Lung microvascular endothelial cell (primary cell): ENCODE measurements at places on chromosomes 11 and 22. TPM values are rescaled to one million over a fixed set of nuclear protein-coding genes. Genes with fewer than 3 reads are reported as not detected.

Gene GLYATL2
- not detected in 2 replicates for total RNA-seq

Gene DDI1
- not detected in 2 replicates for total RNA-seq

Gene AIFM3
- total RNA-seq, result not detected in 2 replicates

Gene ACAD8
- 14.4 and 18.7 TPM in 2 replicates for total RNA-seq

Gene PRR5L
- 3.0 and 6.5 TPM in 2 replicates for total RNA-seq

Gene OR11H1
- not detected in 2 replicates for total RNA-seq

Gene MCM5
- 15.3 and 31.8 TPM in 2 replicates for total RNA-seq

Gene SYNGR1
- under 0.01 and 0.44 TPM in 2 replicates for total RNA-seq

Gene A4GALT
- 32.7 and 43.8 TPM in 2 replicates for total RNA-seq

Gene INCENP
- 9.9 and 14.6 TPM in 2 replicates for total RNA-seq
